ENCODE measurements at places on chromosomes 16 and 17. TPM values are rescaled to one million over a fixed set of nuclear protein-coding genes. Genes with fewer than 3 reads are reported as not detected.

TBC1D3 gene
- total RNA-seq: not detected

HS3ST3A1 gene
- 0.29 TPM for total RNA-seq

CIBAR2 gene
- total RNA-seq: not detected

HS3ST2 gene
- not detected for total RNA-seq

POLG2 gene
- 12.1 TPM for total RNA-seq

SLFN12 gene
- total RNA-seq: 61.0 TPM

TP53TG3E gene
- total RNA-seq: not detected

ENPP7 gene
- not detected for total RNA-seq

KCNJ2 gene
- total RNA-seq: 25.0 TPM

HIC1 gene
- total RNA-seq: 26.8 TPM

HAP1 gene
- total RNA-seq: 0.07 TPM

SYNRG gene
- 26.9 TPM for total RNA-seq

C17orf50 gene
- not detected for total RNA-seq

GPR142 gene
- total RNA-seq: not detected

KATNIP gene
- 27.9 TPM for total RNA-seq

CDK12 gene
- 49.2 TPM for total RNA-seq

PDE6G gene
- 0.86 TPM for total RNA-seq

CLEC10A gene
- not detected for total RNA-seq

KRT39 gene
- total RNA-seq: not detected

TNK1 gene
- 0.27 TPM for total RNA-seq

SOST gene
- total RNA-seq: not detected

ABCA8 gene
- 15.8 TPM for total RNA-seq

CES4A gene
- 1.6 TPM for total RNA-seq

QPRT gene
- total RNA-seq: 0.07 TPM

RNF112 gene
- total RNA-seq: not detected

KRTAP4-3 gene
- not detected for total RNA-seq

TMEM98 gene
- 47.2 TPM for total RNA-seq

ZNF785 gene
- total RNA-seq: 7.4 TPM

ZMYND15 gene
- total RNA-seq: 0.27 TPM

PRR29 gene
- 0.66 TPM for total RNA-seq

SEPTIN1 gene
- 0.50 TPM for total RNA-seq

FZD2 gene
- 0.66 TPM for total RNA-seq

ZG16B gene
- not detected for total RNA-seq

TBC1D3G gene
- not detected for total RNA-seq

MVD gene
- total RNA-seq: 39.1 TPM

CES5A gene
- not detected for total RNA-seq

KRTAP1-1 gene
- not detected for total RNA-seq

PLSCR3 gene
- total RNA-seq: 19.5 TPM

ITGAX gene
- total RNA-seq: 0.27 TPM

MSLN gene
- not detected for total RNA-seq

STH gene
- not detected for total RNA-seq

TPSB2 gene
- total RNA-seq: not detected

FOXK2 gene
- 56.4 TPM for total RNA-seq

MARCHF10 gene
- not detected for total RNA-seq

ZFP3 gene
- 2.4 TPM for total RNA-seq

SLC22A31 gene
- 0.07 TPM for total RNA-seq
